ENCODE measurements at places on chromosomes 6 and 20.
A peak's percentile ranks its signal among the peaks of the same experiment; 100 is the strongest.

DNA sequence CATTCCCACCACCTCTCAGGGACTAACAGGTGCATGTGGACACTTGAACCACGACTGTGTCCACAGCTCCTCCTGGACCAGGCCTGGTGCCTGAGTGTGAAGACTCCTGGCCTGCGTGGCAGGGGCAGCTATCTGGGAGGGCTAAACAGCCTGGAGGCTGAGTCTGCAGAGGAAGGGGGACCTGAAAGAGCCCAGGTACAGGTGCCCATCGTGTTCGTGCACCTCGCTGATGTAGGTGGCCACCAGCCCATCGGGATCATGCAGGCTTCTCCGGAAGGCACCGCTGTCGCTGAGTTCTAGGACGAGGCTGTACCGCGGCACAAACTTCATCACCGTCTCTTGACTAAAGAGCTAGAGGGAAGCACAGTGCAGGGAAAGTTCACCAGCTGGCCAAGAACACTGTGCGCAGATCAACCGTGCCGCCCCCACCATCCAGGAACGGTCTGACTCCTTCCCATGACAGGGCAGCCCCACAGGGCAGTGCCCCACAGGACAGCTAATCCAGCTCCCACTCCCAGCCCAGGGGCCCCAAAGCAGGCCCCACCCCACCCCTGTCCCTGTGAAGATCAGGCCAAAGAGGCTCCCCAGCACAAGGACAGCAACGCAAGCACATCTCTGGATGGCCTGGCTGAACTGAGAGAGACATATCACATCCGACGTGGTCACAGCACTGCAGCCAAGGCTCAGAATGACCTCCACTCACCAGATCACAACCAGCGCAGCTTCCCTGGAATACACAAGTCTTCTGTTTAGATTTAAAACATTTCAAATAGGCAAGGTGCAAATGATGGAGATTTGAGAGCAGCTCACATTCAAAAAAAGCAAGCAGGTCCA, 14.8 kb downstream of the CST7 start:
- no peak for DNase-seq

- DNase-seq, result no peak
These were observed 99.8 kb downstream of the TMEM242 start for GRCh38 chr6:157223511-157223910.

GRCh38 chr6:113383701-113384100, 473.4 kb upstream of the MARCKS start:
- no peak for DNase-seq

DNA sequence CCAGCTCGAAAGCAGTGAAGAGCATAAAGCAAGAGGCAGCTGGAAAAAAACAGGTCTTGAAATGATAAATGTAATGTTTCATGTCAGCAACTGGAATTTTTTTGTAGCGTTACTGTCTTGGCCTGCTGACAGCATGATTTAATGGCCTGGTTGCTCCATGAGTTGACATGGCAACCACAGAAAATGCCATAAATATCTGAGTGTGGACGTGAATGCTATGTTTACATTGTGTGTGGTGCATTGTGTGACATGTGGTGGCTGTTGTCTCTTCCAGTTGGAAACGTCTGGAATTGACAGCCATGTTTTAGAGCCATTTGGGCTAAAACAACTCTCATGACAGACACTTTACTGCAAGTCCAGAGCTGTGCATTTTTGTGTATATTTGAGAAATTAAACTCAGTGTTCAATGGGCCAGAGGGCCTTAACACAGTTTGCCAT, 170.0 kb downstream of the FOXA2 start:
- no peak for DNase-seq

GRCh38 chr6:116292553-116292952, 12.8 kb upstream of the TSPYL1 start:
- no peak for DNase-seq

GRCh38 chr6:53103993-53104675, 38.9 kb downstream of the FBXO9 start:
- peak; percentile 49 for DNase-seq

DNA sequence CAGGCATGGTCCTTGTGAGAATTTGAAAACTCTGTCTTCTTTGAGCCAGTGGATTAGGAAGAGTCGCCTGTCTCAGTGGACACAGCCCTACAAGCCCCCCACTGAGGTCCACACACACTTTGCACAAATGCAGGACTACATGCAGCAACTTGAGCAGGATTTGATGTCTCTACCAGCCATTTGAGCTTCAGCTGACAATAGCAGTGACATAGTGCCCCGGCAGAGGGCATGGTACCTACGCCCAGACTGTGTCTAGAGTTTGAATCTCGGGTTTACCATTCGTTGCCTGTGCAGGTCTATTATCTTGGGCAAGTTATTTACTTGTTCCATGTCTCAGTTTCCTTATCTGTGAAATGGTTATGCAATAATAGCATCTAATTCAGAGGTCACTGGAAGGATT, 580.1 kb downstream of the TFAP2B start:
- DNase-seq, result no peak

- no peak for DNase-seq
These were observed 561.6 kb upstream of the CHD6 start for GRCh38 chr20:42179768-42180167.

- no peak for DNase-seq
These were observed 670.3 kb downstream of the UTRN start for GRCh38 chr6:144955392-144955791.

- DNase-seq, result no peak
These were observed 214.5 kb downstream of the SOX4 start for GRCh38 chr6:21808045-21808470.

- DNase-seq, result no peak
These were observed 33.0 kb upstream of the RBL1 start for GRCh38 chr20:37128803-37129202.

DNA sequence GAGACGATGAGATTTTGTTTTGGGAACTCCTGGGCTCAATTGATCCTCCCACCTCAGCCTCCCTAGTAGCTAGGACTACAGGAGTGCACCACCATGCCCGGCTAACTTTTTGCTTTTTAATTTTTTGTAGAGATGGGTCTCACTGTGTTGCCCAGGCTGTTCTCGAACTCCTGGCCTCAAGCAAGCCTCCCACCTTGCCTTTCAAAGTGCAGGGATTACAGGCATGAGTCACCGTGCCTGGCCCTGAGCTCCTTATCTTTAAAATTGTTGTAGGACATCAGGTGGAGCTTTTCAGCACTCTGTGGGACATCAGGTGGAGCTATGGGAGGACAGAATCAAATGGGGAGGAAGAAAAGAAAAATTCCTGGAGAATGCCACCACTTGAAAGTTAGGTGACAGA, 12.7 kb downstream of the ACTR5 start:
- no peak for DNase-seq

DNA sequence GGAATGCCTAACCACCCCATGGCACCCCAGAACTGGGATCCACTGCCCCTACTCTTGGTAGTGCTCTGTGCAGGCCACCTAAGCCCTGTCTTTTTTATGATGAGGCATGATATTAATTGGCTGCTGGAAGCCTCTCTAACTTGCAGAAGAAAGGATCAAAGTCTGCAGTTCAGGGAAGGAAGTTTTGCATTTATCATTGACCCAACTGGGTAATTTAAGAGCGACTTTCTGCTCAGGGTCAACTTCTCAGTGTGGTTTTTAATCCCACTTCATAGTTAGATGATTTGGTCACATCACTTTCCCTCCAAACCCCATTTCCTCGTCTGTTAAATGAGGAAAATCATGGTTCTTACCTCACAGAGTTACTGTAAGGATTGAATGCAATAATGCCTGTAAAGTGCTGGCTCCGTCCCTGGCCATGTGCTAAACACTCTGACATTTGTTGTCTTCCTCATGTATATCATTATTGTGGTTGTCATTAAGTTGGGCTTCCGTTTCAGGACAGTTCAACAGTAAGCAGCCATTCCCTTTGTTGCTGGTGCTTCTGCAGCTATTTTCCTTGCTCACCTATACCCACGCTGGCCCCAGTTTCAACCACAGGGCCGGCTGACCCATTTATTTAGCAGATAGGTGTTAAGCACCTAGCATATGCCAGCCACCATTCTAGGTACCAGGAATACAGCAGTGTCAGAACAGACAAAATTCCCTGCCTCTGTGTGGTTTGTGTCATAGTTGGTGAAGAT, 14.2 kb downstream of the E2F3 start:
- DNase-seq, result no peak

DNA sequence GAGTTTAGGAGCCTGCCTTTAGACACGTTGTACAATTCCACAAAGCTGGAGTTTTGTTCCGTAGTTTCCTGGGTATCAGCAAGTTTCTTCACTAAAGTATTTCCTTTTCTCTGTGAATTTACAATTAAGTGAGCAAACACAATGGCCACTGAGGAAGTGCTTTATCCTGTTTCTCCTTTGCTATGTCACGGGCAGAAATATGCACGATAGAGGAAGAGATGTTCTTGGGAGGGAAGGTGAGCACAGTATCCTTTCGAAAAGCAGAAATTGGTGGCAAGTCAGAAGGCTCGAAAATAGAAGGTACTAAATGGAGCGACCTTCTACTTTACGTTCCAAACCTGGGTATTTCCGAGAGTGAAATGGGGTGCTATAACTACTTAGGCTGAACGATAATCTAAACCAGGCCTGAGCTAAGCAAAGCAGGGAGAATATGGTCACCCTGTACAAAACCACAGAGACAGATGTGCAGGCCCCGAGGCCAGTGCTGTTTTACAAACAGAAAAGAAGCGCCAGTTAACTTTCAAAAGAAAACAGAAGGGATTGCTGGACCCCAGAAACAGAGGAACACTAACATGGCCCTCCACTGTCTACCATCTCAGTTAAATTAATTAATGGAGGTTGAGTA, 259.6 kb downstream of the TBC1D7 start:
- DNase-seq, result no peak

GRCh38 chr6:152836523-152836922, 85.9 kb downstream of the VIP start:
- DNase-seq, result no peak

GRCh38 chr6:17714177-17714576, 7.5 kb upstream of the NUP153 start:
- no peak for DNase-seq

GRCh38 chr6:90459225-90459758, 127.6 kb downstream of the MAP3K7 start:
- no peak for DNase-seq

- no peak for DNase-seq
These were observed 1434.0 kb upstream of the EYS start for GRCh38 chr6:67141005-67141404.

GRCh38 chr6:73109659-73110058, 115.6 kb downstream of the KHDC1L start:
- no peak for DNase-seq

GRCh38 chr6:49739423-49739822, 4.8 kb downstream of the CRISP3 start:
- DNase-seq, result no peak

DNA sequence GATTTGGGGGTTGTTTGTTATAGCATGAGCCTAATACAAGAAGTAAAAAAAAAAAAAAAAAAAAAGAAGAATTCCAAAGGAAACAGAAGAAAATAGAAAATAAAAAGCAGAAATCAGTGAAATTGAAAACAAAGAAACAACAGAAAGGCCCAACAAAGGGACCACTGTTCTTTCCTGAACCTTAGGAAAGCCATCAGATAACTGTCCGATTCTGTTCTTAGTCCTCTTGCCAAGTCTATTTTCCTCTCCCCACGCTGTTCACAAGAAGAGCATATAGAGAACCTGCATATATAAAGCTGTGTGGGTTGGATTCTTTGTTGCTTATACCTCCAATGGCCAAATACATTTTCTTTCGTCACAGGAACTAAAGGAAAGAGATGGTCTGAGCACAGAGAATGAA, 38.0 kb upstream of the IPCEF1 start:
- peak; percentile 65 for DNase-seq

DNA sequence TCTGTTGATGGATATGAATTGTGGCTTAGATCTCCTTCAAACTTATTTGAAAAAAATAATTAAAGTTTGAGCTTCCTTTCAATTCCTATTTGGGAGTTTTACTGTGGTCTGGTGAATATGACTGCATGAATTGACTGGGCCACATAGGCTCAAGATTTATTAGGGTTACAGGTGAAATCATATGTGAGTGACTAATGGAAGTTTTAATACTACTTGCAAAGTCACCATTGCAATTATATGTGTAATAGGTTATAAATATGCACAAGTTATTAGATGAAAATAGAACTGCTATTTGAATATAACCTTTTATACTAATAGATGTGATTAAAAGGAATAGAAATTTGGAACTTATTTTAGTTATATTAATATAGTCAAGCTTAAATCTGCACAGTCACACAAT, 712.1 kb upstream of the MMS22L start:
- DNase-seq, result no peak

DNA sequence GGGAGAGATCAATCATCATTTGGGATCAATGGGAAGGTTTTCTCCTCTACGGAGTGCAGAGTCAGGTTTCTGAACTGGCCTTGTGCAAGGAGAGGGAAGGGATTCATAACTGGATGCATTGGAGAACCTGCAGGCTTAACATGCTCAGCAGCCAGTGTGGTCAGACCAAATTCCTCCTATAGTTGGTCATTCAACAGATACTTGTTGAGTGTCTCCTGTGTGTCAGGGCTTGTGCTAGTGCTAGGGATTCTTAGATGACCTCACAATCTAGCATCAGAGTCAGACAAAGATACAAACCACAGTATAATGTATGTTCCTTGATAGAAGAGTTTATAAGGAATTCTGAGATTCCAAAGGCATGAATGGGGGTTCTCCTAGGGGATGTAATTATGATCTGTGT, 23.9 kb downstream of the RALY start:
- DNase-seq, result no peak

Data from globus pallidus (tissue), 1 donor.